ENCODE measurements at places on chromosomes 16 and 17.

GRCh38 chr16:68289621-68290329 is 21.0 kb downstream of the SLC7A6OS start:
- no peak for DNase-seq

- DNase-seq, result no peak
Measured at GRCh38 chr17:78105101-78105500, 23.5 kb downstream of the TMC6 start.

- DNase-seq, result no peak
Measured at GRCh38 chr17:48578616-48579470, 693 bp upstream of the HOXB4 start.

DNA sequence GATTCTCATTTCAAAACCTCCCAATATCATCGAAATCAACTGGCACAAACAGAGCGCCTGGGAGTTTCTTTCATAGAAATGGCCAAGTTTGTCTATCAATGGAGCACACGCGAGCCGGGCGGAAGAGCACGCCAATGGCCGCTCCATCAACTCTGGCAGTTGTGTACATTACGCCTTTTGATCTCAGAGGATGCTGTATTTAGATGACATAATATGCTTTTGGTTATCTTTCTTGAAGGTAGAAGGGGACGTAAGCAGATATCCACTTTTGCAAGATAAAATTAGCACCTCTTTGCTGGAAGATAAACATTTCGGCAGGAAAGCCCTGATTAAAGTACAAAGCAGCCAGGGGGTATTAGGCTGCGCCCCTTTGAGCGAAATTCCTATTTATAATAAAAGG is 287.4 kb downstream of the IRF8 start:
- no peak for DNase-seq

GRCh38 chr17:43999024-43999423 is 5.4 kb upstream of the NAGS start:
- no peak for DNase-seq

DNA sequence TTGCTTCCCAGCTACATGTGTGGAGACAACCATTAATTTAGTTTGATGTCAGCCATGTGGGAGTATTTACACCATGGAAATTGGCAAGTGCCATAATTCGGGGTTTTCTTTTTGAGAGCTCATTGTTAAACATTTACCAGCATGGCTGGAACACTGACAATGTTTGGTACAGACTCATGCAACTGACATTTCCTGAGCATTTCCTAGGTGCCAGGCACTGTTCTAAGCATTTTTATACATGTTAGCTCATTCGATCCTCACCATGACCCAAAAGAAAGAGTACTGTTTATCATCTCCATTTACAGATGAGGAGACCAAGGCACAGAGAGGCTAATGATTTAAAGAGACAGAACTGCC is 86.9 kb downstream of the FOXL1 start:
- DNase-seq, result no peak

- peak; percentile 48 for DNase-seq
Measured at GRCh38 chr16:14501331-14502255, 128.5 kb downstream of the PARN start.

GRCh38 chr16:17106243-17106791 is 364.4 kb downstream of the XYLT1 start:
- no peak for DNase-seq

DNA sequence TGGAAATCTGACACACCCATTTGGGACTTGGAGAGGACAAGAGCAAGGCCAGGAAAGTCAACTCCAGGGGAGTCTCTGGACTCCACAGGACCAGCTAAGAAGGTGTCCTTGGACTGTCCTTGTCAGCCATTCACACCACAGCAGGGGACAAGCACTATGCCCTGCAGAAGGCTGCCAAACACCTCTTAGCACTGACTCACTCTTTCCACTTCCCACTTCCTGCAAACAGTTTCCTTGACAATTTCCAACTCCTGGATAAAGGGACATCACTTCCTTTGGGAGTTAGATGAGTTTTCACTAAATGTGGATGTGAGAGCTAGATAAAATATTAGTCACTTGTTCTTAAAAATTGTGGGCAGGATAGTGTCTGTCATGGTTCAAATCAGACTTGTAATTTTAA is 37.8 kb upstream of the BCAR1 start:
- DNase-seq, result no peak

DNA sequence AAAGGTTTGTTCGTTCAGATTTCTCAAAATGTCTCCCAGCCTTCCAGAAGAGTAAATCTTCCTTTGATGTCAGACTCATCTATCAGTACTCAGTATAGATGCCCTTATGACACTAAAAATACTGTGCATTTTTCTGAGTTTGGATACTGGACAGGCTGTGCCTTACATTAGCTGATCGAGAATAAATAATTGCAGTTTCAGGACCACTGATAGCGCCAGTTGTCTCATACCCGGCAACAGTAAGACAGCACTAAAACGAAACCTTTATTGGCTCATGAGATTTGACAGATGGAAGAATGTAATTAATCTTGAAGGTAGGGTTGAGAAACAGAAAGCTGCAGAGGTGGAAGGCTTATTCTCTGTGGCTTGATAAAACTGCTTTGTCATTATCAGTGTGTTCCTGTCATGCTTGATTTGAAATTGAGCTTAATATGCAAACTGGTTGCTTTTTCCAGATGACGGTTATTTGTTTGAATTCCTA is 1.2 kb downstream of the ATP6V0A1 start:
- DNase-seq, result no peak

DNA sequence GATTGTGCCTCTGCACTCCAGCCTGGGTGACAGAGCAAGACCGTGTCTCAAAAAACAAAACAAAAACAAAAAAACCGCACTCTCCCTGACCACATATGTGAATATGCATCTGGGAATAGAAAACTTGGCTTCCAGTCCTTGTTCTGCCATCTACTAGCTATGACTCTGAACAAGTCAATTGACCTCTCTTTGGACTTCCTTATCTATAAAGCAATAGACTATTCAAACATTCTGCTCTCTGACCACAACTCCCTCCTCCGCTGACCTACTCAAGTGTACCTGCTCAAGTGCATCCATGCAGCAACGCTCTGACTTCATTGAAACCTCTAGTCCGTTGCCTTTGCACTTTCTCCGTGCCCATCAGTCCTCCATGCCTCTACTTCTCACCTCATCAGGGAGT is 52.6 kb upstream of the KDM6B start:
- DNase-seq, result no peak

DNA sequence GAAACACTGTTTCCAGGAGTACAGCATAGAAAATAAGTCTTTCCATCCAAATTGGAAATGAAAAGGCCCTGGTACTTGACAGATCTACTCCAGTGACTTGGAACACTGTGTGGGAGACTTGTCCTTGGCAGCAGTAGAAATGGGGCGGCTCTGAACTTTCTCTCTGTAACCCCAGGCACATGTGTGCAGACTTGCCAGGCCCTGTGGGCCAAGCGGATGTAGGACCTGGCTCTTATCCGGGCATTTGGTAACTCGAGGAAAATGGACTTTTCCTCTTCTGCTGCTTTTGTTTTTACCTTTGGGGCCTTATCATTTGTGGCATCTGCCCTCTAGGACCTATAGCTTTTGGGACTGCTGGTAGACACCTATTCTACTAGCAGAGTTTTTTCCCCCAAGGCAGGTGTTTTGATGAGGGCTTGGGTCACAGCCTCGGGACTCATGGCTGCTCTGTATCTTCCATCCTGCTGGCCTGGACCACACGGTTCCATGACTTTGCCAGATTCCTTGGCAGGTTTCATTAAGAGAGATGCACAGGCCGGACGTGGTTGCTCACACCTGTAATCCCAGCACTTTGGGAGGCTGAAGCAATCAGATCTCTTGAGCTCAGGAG is 43.5 kb downstream of the SMPD3 start:
- no peak for DNase-seq

- no peak for DNase-seq
Measured at GRCh38 chr16:1494129-1494640, 1.0 kb downstream of the TELO2 start.

DNA sequence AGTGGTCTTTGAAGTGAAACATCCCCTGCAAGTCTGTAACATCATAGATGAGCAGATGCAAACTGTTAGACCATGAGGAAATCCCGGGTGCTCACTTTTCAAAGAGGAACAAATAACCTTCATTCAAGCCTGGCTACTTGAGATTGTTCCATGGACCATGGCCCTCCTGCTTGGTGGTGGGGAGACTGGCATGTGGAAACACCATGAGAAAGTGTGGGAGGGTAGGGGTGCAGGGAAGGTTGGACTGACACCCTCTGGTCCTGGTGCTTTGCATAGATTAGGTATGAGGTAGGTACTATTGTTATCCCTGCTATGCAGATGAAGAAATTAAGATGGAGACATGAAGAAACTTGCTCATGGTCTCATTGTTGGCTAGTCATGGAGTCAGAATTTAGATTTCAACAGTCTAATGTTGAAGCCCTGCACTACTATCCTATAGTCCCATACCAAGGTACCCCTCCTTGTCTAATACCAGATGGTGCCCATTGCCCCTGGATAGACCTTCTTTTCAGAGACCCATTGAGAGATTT is 59.0 kb downstream of the SPACA3 start:
- no peak for DNase-seq

DNA sequence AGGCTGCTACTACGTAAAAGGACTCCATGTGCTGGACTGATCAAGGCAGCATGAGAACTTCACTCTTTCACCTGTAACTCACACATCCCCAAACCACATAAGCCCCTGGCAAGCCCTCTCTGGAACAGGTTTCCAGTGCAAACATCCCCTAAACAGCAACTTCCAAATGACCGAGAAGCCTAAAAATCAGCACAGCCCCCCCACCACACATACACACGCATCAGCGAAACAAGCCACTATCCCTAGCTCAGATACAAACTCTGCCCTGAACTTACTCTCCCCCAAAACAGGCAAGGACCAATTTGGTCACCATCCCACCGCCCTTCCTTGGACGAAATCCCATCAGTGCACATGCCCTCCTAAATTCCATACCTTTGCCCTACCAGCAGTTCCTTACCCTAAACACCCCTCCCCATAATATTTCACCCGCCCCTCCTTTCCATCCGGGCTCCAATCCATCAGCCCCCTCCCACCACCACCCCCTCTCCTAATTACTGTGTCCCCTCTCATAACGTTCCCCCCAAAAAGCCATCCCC is 735 bp downstream of the LSM12 start:
- DNase-seq, result no peak

DNA sequence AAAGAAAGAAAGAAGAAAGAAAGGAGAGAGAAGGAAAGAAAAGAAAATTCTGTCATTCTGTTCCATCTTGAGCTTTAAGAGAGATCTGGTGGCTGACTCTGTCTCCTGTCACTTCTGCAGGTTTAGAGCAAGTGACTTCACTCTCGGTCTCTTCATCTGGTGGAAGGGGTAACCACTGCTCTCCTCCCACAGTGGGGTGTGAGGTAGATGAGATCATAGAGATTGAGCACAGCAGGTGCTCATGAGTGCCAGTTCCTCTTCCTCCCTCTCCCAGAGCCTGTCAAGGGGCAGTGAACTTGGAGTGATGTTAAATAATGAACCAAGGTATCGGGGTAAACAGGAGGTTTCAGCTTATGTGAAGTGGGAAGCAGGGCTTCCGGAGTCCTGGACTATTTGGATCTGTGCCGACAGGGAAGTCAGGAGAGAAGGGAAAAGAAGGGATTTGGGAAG is 47.7 kb downstream of the BEAN1 start:
- no peak for DNase-seq

DNA sequence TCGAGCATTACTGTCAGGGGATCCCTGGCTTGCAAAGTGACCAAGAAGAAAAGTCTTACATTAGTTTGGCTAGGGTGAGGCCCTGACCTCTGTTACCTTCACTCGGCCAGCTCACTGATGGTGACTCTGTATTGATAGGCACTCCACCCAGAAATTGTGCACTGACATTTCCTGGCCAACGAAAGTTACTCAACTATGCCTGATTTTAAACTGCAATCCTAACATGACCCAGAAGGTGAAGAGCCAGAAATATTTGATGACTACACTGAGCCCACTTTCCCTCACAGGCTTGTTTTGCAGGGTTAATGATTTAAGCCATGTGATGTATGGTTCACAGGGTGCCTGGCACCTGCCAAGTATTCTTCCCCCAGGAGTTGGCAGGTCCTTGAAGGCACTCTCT is 208.2 kb upstream of the MAF start:
- no peak for DNase-seq

DNA sequence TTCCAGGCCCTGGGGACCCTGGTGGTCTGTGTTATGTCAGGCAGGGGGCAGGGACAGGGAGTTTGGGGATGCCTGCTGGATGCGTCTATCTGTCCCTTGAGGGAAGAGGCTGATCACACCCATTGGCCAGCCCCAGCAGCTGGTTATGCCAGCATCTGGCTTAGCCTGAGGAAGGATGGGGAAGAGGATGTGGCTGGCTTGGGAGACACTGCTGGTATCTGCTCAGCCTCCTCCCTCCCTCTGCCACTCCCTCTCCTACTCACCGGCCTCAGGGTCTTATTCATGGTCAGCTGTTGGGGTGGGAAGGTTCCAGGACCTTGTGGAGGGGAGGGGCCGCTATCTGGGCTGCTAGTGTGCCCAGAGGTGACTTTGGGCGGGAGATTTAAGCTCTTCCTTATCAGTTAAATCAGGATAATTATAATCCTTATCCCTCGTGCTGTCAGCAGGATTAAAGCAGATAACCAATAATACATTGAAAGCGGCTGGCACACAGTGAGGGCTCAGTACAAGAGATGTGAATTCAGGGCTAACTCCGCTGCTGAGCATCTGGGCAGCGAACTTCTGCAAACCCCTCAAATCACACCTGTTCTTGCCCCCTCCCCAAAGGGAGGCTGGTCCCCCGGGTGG is 36.0 kb upstream of the MLKL start:
- no peak for DNase-seq

- no peak for DNase-seq
Measured at GRCh38 chr17:66359351-66359750, 56.9 kb downstream of the PRKCA start.

- no peak for DNase-seq
Measured at GRCh38 chr17:82477934-82478333, 19.4 kb downstream of the NARF start.

- no peak for DNase-seq
Measured at GRCh38 chr17:40475234-40475908, 26.1 kb downstream of the TNS4 start.

GRCh38 chr16:1651094-1651973 is 26.7 kb upstream of the JPT2 start:
- no peak for DNase-seq

DNA sequence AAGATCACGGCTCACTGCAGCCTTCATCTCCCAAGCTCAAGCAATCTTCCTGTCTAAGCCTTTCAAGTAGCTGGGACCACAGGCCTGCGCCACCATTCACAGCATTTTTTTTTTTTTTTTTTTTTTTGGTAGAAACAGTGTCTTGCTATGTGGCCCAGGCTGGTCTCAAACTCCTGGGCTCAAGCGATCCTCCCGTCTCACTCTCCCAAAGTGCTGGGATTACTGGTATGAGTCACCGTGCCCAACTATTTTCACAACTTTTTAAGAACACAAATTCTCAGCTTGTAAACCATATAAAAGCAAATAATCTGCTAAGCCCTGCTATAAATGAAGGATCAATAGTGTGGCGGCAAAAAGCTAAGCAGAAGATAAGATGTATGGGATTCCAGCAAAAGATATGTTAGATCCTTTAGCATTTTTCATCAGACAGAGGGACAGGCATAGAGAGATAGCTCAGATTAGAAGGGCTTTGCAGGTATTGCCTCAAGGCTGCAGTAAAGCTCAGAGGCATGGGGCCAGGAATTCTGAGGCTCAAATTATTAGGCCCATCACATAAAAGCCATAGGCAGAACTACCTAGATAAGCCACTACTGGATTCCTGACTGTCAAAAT is 55.1 kb downstream of the EMP2 start:
- DNase-seq, result no peak

- DNase-seq, result no peak
Measured at GRCh38 chr17:11871773-11872172, 125.5 kb downstream of the ZNF18 start.

All from anterior cingulate cortex (tissue), 58 donors.